Fibroblast of skin of back (primary cell): ENCODE measurements at places on chromosomes 6 and 20.

- DNase-seq = no peak
Measured at GRCh38 chr6:109611502-109611901, 79.5 kb downstream of the AK9 start.

DNA sequence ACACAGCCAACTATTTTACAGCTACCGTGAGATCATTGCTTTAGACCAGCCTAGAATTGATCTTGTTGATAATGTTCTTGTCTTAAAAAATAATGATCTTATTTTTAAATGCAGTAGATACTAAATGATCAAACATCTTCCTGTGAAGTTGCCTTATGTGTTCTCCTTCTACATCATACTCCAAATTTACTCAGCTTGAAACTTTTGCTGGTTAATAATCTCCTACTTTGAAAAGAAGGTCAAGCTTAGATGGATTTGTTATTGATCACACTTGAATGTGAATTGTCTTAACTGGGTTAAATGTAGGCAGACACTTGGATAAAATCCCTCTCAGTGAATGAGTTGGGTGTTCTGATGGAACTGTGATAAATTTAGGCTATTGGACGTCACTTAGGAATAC, 91.9 kb downstream of the HAO1 start:
- no peak for DNase-seq

DNA sequence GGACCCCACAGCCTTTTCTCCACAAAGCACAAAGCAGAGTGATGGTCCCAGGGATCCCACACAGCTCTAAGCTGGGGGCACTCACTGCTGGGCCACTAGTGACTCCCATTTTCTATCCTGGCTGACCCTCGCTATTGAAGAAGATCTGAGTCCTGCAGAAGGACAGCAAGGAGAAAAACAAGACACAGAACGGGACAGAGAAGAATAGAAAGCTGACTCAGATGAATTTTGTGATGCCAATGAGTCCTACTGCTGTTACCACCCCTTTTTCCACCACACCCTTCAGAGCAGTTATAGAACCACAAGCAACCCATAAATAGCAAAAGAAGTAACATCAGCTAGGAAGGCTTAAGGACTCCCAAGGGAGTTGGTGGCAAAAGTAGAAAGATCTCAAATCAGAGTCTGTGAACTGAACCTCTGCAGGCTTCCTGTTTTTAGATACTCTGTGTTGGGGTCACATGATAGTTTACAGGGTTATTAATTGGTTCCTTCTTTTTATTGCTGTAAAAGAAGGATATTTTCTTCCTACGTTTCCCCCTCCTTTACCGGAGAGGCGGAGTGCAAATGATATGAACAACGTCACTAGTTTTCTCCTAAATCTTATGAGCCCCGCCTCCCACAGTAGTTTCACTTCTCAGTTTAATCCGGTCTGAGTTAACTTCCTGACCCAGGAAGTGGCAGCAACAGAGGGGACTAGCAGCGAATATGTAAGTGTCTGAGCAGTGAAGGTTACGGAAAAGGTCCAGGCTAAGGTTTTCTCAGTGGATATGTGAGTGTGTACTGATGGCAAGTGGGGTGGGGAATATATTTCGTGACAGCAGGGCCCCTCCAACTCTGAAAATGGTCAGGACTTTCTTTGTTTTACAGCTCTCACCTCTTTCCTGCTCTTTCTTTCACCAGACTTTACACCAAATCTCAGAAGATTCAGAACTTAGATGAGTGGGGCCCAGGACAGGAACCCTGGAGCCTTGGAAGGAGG, at the start of gene TRIM38:
TRIM38 (plus strand) TSS at position 654 of the 979 bp plus-strand sequence. CDS start 3,721 bp downstream, outside the sequence.
- DNase-seq = peak; percentile 93

DNA sequence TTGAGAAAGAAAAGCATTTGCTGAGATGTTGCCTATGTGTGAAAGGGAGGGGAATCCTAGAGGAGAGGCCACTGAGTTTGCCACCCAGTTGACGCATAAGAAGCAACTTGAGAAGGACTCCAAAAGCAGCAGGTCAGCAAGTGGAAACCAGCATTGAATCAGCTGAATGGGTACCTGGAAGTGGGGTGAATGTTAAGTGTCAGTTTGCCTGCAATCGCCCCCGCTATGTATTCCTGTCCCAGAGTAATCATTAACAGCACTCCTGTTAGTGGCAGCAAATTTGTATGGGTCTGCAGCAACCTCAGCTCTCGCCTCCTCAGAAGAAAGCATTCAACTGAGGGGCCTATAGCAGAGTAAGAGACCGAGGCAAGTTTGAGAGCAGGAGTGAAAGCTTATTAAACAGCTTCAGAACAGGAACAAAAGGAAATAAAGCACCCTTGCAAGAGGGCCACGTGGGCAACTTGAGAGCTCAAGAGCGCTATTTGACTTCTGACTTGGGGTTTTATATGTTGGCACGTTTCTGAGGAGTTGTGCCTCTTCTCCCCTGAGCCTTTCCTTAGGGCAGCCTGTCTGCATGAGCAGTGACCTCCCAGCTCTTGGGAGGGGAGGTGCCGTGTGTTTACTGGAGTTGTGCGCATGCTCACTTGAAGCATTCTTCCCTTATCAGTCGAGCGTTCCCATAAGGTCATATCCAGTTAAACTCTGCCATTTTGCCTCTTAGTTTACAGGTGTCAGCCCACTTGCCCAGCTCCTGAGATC, 122.6 kb upstream of the PHACTR1 start:
- DNase-seq = no peak

DNA sequence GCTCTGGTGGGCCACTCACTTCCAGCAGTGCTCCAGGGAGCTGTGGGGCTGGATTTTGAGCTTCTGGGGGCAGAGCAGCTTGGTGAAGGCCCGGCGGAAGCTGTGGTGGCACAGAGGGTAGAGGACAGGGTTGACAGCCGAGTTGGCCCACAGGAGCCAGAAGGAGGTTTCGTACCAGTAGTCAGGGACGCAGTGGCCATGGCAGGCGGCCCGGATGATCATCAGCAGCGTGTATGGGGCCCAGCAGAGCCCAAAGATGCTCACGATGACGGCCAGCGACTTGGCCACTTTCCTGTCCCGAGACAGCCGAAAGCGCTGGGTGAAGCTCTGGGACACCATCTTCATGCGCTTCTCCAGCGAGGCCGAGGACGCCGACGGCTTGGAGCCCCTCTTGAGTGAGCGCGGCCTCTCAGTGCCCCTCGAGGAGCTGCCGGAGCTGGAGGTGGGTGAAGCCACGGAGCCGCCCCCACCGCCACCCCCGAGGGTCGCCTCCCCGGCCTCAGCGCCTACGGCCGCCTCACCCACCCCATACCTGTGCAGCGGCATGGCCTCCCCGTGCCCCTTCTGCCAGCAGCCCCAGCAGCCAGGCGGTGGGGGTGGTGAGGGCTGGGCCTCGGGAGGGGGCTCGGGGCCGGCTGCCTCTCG, 4.0 kb downstream of the HRH3 start:
- no peak for DNase-seq

- no peak for DNase-seq
Measured at GRCh38 chr20:24135781-24136180, 147.2 kb upstream of the GGTLC1 start.

DNA sequence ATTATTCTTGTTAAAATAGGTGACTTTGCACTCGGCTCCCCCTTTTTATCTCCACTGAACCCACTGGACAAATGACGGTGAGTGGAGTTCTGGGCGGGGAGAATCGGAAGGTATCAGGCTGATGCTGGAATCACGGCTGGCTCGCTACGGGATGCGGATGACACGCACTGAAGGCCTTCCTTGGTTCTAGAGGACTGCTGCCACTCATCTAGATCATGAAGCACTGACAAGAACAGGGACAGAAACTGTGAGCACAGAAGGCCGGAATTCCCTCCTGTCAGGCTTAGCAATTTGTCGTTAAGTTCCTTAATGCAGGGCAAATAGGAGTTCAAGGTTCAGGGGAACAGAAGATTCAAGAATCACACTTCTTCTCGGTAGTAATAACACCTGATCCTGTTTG, 89.9 kb upstream of the MPC1 start:
- no peak for DNase-seq

- DNase-seq = peak; percentile 95
Measured at GRCh38 chr6:116229287-116229913, 24.5 kb downstream of the TSPYL4 start.

DNA sequence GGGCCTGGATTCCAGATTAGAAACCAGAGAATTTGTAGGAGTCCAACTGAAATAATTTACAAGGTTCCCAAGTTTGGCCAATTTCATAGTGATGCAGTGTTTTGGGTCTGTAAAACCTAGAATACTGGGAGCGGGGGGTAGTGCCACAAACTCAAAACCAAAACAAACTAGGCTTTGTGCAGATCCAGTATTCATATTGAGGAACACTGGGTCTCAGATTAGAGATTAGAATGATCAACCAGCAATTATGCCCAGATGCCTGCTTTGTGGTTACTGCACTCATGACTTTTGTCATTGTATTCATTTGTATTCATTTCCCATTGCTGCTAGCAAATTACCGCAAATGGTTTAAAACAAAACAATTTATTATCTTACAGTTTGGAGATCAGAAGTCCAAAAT, 3.2 kb upstream of the NDUFAF4 start:
- no peak for DNase-seq

- peak; percentile 8 for DNase-seq
Measured at GRCh38 chr6:20402092-20402341, 338 bp downstream of the E2F3 start.

GRCh38 chr20:44970243-44970757, 4.0 kb downstream of the STK4 start:
- no peak for DNase-seq

DNA sequence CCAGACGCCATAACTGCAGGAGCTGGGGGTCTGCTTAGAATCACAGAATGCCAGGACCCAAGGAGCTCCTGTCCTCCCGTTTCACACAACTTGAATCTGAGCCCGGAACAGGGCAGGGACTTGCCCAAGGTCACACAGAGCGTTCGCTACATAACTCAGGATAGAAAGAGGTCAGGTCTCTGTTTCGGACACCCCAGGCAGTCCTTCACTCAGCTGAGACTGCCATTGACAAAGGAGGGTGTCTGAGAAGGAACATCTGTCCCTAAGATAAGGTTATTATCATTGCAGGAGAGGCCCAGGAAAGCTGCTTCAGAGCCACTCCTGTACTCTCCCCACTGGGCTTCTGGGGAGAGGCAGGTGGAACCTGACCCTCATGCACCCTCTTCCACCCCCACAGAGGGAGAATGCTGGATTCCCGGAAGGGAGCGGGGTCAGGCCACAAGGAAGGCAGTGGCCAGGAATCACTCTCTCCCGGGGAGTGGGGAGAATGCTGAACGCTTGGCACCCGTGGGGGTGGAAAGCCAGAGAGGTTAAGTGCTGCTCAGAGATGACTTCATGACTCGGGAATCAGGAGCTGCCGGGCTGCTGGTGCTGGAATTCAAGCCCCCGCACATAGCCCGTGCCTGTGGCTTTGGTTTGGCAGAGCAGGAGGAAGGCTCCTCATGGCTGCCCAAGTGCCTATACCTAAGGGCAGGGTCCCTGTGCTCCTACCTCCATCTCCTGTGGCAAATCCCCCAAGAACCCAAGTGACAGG, 10.7 kb downstream of the SDC4 start:
- DNase-seq = peak; percentile 94

DNA sequence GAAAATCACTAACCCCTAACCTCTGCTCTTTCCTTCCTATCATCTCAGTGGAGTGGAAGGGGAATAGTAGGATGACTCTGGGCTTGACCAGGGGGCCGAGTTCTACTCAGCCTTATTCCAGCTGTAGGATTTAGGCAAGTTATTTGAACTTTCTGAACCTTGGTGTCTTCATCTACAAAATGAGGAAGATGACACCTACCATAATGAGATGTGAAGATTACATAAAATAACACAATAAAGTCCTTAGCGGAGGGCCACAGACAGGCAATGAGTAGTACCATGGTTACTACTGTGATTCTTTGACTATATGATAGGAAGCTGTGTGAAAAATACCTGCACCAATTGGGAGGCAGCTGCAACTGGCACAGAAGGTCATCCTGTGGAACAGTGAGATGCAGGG, 53.6 kb upstream of the PIM1 start:
- no peak for DNase-seq

DNA sequence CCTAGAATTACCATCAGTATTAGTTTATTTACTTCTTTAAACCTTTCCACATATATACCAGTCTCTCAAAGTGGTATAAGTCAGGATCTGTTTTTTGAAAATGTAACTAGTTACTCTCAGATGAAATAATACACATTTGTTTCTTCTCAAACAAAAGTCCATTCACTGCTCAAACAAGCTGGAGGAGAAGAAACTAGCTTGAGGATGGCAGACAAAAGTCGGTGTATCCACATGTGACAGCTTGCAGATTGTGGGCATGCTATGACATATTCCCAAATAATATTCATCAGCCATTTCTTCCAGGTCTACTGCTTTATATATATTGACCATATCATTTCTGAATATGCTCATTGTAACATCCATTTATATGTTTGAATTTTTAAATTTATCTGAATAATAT, 197.4 kb upstream of the KCNQ5 start:
- no peak for DNase-seq

DNA sequence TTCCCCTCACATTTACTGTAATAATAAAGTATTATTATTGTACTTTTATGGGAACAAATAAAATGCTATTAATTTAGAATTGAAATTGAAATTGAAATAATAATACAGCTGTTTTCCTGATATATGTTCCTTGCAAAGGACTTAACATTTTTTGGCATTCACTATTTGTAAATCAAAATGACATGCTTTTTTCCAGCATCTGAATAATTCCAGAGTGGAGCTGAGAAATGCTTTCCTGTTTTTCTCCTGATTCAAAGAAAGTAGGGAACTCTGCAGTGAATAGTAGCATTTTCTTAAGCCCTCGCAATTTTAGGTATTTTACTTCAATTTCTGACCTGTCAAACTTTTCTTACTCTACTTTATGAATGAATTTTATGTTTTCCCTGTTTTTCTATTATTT, 72.1 kb downstream of the PHACTR2 start:
- no peak for DNase-seq

- DNase-seq = no peak
Measured at GRCh38 chr6:2132916-2133315, 112.5 kb downstream of the GMDS start.

DNA sequence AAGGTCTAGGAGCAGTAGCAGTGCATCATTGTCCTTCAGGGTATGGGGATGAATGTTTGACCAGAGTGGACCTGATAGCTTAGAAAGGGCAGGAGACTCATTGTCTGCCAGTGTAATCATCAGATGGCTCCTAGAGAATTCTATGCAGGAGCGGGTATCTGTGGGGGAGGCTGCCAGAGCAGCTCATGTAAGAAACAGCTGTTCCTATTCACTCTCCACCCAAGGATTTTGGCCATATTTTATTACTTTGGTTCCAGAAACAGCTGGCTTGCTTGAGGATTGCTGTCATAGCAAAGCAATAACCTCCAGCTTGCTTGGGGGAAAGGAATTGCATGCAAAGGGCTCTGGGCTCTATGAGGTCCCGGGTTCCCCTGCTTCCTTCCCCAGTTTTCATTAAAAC, 44.1 kb downstream of the RALY start:
- DNase-seq = no peak

GRCh38 chr6:17630511-17631073, 30.5 kb downstream of the FAM8A1 start:
- DNase-seq = no peak

- DNase-seq = no peak
Measured at GRCh38 chr6:10154251-10154650, 260.6 kb downstream of the TFAP2A start.

GRCh38 chr6:12097791-12098190, 85.7 kb downstream of the HIVEP1 start:
- peak; percentile 31 for DNase-seq

- no peak for DNase-seq
Measured at GRCh38 chr6:74346936-74347535, 651.0 kb downstream of the CD109 start.

- no peak for DNase-seq
Measured at GRCh38 chr6:88166493-88167351, 575 bp upstream of the CNR1 start.

GRCh38 chr6:166145751-166146150, 21.9 kb downstream of the TBXT start:
- no peak for DNase-seq
